Stimulated activated CD8-positive, alpha-beta memory T cell treated with anti-CD3 and anti-CD28 coated beads, Interleukin-7, amount 100 ng/mL, for 1 hour (primary cell): ENCODE measurements at places on chromosomes 5 and 9.

GRCh38 chr9:36911601-36912412, 122.3 kb downstream of the PAX5 start:
- no peak for DNase-seq

GRCh38 chr5:174448662-174449061, 275.7 kb upstream of the MSX2 start:
- no peak for DNase-seq

DNA sequence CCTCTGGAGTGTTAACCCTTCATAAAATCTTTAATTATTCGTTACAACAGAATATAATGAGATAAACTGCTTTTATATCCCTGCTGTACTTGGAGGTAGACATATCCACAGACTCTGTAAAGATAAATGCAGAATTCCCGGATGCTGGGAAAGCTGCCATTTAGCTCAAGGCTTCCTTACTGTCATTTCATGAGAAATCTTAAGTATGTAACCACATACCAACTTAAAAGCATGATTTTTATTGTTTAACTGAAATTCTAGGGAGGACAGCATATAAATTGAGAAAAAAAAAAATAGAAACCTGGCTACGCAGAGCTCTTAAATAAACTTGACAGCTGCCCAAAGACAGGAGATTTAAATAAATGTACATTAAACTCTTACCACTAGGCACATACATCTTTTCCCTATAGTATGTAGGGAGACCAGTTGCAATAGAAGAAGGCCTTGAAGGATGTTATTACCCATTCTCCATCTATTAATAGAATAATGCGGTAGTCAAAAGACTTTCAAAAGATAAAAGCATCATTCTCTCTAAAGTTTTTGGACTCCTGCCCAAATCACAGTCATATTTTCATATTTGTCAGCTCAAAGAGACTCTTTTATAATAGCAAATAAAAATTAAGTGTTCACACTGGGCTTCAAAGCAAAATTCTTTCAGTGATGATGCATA, 373.8 kb downstream of the NDUFS4 start:
- DNase-seq: no peak

DNA sequence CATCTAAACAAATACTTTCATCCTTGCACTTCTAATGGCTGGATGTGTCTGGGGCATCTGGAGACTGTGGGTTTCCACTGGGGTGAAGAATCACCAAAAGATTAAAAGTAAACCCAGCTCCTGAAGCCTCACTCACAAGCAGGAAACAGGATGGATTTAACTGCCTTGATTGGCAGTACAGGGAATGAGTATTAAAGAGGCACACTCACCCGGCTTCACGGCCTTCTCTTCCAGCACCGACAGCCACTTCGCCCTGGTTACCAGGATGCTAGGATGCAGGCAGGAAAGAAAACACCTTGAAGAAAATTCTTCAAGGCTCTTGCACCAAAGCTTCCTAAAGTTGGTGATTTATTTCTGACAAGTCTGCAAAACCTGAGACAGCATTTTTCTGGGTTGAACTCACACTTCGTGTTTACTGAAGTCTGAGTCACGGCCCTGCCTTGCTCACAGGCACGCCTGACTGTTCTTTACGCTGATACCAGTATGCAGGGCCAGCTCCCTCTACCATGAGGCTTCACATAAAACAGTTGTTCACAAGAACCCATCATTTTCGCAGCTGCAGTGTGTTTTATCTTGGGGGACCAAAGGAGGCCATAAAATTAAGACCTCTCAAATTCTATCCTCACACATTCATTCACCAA, 56.5 kb upstream of the ZNF354A start:
- DNase-seq: no peak

DNA sequence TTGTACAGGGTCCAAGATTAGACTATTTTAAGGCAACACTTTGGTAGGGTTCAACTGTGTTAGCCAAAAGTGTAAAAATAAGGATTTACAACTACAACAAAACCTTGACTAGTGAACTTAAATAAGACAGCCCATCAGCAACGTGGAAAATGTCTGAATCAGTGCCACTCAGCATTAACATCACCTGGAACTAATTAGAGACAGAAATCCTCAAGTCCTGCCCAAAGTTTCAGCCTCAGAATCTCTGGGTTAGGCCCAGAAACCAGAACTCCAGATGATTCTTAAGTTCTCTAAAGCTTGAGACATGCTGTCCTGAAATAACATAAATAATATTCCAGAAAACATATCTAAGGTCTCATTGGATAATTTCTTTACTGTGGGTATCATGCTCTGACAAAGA, 118.6 kb downstream of the SEMA6A start:
- no peak for DNase-seq

DNA sequence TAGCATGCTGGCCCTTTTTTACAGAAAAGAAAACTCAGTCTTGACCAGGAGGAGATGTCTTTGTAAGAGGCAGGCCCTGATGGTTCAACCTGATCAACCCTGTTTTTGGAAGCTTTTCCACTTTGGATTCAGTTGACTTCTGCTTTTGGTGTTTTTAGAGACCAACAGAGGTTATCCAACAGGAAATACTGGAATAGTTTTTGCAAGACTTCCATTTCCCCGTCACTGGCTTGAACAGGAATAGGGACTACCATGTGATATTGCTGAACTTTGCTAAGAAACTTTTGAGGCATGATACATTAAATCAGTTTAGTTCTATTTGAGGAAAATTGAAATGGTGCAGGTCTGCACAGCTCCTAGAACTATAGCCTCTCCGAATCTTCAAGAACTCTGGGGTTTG, 17.1 kb upstream of the DAB2 start:
- DNase-seq: no peak

DNA sequence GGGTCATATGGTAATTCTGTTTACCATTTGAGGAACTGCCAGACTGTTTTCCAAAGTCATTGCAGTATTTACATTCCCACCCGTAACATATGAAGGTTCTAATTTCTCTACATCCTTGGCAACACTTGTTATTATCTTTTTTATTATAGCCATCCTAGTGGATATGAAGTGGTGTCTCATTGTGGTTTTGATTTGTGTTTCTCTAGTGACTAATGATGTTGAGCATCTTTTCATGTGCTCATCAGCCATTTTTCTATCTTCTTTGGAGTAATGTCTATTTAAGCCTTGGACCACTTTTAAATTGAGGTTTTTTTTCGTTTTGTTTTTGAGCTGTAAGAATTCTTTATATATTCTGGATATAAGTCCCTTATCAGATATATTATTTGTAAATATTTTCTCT, 132.8 kb upstream of the RUSC2 start:
- no peak for DNase-seq

GRCh38 chr5:1840071-1840547, 38.9 kb downstream of the NDUFS6 start:
- no peak for DNase-seq

- DNase-seq: no peak
Measured at GRCh38 chr5:175443514-175444059, 395 bp downstream of the DRD1 start.

DNA sequence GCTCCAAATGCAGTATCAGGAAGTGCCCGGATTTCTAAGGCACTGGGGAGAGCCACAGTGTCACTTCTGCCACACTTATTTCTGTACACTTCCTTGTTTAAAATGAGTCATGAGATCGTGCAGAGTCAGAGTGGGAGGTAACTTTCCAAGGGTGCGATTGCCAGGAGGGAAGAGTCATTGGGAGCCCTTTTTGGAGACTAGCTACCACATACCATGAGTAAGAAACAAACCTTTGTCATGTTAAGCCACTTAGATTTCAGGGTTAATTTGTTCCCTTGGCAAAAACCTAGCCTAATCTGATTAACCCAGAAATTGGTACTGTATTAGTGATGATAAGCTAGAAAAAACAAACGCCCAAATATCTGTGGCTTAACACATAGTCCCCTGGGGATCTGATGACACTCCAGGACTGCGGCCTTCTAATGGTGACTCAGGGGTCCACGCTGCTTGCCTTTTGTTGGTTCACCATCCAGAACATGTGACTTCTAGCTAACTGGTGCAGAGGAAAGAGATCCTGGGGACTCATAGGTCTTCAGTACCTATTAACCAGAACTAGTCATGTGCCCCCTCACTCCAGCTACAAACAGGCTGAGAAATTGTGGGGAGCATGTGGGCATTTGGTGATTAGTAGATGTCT, 48.6 kb upstream of the TLE1 start:
- no peak for DNase-seq

DNA sequence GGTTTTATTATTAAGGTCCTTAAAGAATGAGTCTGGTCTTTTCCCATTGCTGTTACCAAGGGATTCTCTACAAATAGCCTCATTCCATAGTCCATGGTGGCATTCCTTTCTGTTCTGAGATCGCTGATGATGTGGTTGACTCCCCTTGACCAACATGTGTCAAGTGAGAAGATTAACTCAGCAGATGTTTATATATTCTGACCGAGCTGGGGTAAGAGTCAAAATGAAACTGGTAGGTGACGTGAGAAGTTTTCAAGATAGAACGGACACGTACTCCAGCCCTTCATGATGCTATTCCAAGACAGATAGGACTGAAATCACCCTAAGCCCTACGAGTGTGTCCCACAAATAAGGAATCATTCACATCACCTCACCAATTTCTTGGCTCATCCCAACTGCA, 155.5 kb upstream of the WWC1 start:
- DNase-seq: no peak

DNA sequence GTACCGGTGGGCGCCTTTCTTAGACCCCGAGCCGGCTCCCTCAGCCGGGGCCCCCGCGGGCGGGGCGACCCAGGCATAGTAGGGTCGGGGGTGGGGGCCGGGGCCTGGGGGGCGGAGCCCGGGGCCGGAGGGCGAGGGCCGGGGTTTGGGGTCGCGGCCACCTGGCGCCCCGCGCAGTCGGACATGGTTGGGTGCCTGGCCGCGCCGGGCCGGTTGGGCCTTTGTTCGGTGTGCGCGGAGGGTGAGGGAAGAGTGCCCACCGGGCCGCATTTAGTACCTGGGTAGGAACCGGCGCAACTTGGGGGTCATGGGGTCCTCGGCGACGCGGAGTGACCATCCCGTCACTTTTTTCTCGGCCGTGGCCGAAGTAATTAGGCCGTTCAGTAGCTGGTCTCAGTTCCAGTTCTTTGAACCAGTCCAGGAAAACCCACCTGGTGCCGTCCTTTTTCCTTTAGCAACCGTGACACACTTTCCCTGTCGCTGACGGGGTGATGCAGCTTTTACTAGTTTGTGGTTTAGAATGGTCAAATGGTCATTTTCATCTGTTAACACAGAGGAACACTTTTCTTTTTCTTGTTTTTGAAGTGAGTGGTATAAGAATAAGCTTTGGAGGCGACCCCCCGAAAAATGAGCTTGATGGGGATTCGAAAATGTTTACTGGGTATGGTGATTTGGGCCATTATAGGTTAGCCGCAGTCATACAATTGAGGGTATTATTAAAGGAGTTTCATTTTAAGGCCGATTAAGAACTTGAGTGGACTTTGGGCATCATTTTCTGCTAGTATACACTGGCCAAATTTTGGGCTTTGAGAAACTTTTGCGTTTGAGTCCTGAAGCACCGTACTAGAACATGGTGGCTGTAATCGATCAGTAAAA, 589 bp downstream of the CKS2 start:
- no peak for DNase-seq

DNA sequence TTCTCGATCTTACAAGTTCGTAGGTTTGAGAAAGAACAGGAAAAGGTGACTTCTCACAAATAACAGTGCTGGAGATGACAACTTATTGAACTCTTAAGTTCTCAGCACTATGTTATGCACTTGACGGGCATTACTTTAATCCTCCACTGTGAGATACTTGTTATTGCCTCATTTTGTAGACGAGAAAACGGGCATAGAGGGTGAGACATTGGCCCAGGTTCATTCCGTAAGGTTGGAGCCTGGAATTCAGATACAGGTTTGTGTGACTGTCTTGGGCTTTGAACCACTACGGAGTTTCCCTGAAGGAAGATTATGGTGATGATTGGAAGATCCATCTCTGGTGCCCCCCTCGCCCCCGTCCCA, 657 bp downstream of the MAT2B start:
- DNase-seq: no peak

GRCh38 chr9:132147331-132147730, 14.5 kb upstream of the NTNG2 start:
- DNase-seq: no peak

GRCh38 chr5:151094852-151095245, 14.0 kb upstream of the TNIP1 start:
- no peak for DNase-seq

DNA sequence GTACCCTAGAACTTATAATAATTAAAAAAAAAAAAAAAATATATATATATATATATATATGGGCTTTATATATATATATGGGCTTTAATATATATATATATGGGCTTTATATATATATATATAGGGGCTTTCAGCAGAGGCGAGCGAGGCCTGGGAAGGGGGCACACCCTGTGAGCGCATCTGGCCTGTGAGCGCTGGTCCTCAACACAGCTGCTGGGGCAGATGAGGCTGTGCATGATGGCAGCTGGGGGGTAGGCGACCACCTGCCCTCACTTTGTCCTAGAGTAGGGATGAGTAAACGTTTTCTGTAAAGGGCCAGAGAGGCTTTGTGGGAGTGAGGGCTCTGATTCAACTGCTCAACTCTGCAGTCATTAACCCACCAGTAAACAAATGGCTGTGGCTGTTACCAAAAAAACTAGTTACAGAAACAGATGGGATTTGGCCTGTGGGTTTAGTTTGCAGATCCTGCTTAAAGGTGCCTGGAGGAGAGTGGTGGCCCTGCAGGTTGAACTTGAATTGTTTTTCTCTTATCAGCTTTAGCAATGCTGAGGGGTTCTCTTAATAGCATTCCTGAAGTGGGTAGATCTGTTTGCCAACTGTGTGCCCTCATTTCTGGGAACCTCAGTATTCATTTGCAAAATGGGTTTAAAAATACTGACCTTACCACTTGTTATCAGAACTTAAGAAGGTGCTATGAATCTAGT, 88.1 kb upstream of the EPB41L4B start:
- DNase-seq: no peak

DNA sequence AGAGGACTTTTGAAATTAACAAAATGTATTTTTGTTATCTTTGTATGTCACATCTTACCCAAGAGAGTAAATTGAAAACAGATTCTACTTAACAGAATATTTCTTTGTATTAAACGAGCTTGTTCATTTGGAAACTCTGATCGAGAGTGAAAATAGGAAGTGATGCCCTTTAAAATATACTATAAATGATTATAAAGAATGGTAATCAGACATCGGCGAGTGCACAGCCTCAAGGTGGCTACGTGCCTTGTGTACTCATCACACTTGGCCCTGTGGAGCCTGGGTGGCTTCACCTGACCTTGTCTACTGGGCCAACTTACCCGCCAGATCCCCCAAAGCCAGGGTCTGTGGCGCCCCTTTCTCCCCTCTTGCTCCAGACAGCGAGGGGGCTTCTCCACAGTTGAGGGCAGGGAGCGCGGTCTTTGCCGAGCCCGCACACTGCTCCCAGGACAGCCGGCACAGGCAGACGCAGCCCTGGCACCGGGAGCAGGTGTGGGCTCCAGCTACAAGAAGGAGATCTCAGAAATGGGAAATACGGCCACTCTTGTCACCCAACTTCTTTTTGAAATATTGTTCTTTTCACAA, 243.2 kb downstream of the CEMIP2 start:
- DNase-seq: no peak
